ENCODE measurements at places on chromosomes 2 and 18.

DNA sequence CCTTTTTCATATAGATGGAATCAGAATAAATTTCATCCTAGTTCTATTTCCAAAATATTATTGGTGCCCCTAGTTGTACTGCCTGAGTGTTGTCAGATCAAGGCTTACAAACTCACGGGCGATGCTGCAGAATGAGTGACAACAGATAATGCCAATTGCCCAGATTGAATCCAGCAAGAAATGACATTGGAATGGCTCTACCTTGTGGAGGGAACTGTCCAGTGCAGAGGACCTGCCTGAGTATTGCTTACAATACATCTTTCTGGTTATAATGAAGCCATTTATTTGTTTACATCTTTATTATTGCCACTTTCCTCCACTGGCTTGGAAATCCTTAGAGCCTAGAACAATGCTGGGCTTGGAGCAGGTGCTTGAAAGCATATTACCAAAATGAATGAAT is 7.8 kb upstream of the IL1R2 start:
- no peak for DNase-seq

DNA sequence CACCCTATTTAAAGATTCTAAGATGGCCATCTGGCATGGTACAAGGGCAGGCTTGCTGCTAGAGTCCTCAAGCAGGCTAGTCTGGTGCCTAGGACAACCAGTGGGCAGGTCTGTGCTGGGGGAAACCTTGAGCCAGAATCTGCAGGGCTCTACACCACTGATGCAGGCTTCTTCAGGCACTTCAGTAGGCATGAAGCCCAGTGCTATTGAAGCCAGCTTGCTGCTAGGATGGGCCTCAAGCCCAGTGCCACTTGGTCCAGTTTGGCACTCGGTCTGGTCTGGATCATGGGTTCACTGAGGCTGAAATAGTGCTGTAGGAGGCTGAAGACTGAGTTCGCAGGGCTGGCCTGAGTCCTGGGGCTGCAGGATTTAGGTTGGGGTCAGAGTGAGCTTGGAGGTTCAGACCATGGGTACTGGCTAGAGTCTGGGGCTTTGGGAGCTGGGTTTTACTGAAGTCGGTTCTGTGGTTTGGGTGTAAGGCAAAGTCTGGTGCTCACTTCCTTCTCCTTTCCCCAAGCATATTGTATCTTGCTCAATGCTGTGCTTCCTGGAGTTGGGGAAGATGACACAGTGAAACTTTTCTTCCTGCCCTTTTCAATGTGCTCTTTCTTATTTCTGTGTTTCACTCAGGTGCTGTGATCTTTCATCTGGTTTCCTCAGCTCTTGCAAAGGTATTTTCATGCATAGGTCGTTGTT is 41.2 kb downstream of the SP100 start:
- DNase-seq = peak; percentile 21

- DNase-seq = peak; percentile 53
Observed at GRCh38 chr2:239257511-239257937, 143.3 kb downstream of the HDAC4 start.

DNA sequence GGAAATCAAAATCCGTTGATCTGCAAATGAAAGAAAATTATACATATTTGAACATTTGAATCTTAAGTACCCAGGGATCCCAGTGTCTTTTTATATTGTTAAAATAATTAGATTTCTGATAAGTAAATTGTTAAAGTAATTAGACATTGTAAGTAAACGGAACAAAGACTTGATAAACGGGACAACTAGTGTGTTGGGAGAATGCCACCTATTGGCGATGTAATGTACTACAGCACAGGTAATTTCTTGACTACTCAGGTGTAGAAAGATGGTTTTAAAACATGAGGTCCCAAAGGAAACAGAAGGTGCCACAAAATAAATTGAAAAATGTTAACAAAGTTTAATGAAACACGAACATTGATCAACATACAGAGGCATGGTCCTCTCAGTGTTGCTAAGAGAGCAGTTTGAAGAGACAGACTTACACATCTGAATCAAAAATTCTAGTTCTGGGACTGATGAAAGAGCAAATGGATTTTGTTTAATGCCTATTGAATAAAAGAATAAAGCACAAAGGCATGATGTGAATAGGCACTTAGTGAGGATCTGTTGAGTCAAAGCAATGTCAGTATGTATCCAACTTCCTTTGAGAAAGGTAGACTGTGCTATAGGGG is 103.4 kb upstream of the RASGRP3 start:
- peak; percentile 16 for DNase-seq

DNA sequence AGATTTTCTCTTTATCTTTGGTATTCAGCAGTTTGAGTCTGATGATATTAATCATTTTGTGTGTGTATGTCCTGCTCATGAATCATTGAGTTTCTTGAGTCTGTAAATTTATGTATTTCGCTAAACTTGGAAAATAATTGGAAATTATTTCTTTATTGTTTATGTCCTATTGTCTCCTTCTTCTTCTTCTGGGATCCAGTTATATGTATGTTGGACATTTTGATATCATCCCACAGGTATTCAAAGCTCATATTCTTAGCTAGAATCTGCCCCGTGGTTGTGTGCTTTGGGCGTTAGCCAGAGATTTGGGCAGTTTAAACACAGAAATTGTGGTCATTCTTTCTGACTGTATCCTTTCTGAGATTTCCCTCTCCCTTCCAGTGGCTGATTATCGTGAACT is 243.0 kb upstream of the SPRED2 start:
- no peak for DNase-seq

DNA sequence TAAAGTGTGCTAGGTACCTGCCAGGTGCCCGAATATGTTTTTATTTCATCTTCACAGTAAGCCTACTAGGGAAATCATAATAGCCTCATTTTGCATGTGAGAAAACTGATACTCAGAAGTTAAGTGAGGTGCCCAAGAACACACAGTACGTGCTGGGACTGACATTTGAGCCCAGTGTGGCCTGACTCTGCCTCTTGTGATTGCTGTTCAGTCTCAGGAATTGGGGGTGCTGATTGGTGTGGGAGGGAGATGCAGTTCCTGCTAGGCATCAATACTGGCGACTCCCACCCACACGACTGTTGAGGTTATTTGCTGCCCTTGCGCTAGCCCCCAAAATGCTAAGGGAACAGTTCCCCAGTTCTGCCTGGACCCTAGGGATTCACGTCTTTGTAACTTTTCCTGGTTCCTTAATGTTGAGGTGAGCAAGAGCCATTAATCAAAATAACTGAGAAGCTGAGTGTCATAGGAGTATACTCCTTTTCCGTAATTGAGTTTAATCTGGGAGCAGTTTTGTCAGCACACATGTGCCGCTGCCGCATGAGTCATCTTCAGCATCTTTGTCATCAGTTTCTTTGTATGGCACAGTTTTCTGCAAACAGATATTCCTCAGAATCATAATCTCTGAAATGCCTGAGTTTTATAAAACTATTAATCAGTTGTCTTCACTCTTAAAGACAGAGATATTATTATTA is 120.7 kb downstream of the NCK2 start:
- DNase-seq = peak; percentile 41

DNA sequence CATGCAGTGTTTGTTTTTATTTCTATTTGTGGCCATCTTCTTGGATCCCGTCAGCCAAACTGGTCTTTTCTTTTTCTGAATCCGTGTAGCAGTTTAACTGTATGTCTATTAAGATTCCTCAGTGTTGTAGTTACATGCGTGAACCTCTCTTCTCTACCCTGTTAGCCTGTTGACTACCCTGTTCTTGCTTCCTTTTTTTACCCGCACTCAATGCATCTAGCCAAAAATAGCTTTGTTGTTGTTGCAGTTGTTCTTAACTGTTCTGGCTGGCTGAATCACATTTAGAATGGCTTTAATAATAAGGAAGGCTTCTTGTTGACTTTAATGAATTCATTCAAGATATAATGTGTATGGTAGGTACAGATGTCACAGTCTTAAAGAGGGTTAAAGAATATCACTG is 137.1 kb downstream of the LCLAT1 start:
- no peak for DNase-seq

GRCh38 chr2:65724336-65724735 is 291.9 kb upstream of the SPRED2 start:
- no peak for DNase-seq

- peak; percentile 24 for DNase-seq
Observed at GRCh38 chr2:30336084-30336483, 104.8 kb downstream of the LBH start.

GRCh38 chr18:34807106-34807796 is 97.2 kb downstream of the DTNA start:
- no peak for DNase-seq

GRCh38 chr2:219497495-219498279 is 1.0 kb upstream of the GMPPA start:
- DNase-seq = peak; percentile 45

DNA sequence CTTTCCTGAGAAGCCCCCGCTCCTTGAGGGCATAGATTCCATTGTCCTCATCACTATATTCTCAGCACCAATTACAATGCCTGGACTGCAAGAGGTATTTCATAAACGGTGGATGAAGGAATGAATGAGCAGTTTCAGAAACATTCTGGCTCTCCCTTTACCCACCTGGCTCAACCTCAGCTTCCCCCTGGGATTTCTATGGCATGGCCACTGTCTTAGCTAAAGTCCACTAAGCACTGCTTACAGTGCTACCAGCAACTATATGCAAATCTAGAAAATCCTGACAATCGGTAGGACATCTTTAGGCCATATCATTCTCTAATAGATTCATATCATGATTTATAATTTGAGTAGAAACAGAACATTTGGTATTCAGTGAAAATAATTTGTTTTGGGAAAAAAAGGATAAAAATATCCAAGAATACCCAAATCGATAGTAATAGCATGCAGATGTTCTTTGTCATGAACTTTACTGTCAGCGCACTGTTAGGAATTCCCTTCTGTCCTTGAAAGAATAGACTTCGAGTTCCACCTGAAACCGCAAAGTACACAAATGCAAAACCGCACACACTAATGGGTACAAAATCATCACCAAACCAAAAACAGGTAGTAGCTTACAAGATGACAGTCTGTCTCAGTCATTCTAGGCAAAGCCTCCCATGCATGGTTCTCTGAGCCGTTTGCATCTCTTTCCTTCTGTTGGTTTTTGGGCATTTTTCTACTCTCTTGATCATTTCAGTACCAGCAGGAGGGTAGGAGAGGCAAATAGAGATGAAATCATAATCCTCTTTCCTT is 303.6 kb upstream of the ID2 start:
- DNase-seq = no peak

DNA sequence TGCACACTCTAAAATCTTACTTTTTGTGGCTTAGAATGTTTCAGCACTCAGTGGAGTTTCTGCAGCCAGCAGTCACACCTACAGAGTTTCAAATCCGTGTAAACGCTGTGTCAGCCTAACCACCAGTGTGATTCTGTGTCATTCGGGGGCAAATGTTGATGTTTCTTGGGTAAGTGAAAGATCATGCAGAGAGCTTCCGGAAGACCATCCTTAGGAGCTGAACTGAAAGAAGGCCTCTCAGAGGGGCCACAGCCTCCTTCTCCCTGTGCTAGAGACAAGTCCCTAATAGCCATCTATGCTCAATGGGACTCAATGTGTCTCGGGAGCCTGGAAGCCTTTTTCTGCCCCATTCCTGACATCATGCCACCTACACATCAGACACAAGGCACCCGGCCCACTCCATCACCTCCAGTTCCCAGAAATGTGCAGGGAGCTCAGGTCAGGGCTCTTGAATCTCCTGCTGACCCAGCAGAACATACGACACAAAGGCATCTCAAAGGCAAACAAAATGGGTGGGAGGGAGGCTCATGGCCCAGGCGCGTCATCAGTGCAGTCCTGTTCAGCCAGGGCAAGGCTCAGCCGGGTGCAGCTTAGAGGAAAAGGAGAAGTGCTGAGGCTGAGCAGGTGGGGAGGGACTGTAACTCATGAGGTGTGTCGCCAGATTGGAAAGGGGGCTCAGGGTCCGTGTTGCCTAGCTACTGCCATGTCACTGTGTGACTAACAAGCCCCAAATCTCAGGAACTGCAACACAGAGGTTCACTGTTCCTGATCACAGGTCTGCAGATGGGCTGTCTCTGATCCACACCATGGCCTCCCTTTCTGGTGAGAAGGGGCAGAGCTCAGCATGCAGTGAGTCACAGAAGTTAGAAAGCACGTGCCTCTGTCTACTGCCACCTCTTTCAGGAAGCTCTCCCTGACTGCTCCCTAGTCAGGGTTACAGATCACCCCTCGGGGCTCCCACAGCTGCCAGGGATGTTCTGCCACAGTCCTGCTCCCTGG is 82.0 kb downstream of the SMAD7 start:
- peak; percentile 28 for DNase-seq

GRCh38 chr2:43340945-43341356 is 114.5 kb upstream of the ZFP36L2 start:
- DNase-seq = no peak

DNA sequence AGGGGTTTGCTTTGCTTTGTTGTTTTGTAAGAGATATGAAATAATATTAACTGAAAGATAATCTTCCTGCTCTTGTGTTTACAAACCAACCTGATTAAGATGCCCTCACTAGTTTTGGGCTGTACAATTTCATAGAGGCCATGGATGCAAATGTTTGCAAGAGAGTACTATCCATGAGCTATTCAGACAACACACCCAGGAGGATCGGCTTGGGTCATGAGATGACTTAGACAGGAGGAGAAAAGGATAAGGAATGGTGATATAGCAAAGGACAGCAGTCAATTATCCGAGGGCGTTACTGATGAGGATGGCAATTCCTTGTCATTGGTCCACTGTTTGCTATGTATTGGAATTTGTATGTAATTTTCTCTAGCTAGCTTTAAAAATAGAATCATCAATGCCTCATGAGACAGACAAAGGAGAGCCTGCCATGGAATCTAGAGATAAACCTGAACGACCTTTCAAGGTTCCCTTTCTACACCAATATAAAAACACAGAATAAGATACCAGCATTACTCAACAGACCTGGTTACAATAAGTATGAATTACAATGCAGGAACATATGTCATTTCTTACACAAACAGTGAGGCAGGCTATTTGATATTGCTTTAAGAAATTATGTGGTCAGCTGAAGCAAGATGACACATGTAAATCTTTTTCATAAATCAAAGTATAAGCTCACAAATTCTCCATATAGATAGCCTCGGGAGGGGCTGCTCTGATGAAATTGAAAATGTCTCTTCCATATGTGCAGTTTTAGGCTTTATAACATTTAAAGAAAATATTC is 54.4 kb upstream of the SOS1 start:
- DNase-seq = no peak

- no peak for DNase-seq
Observed at GRCh38 chr2:46246790-46247189, 50.4 kb upstream of the EPAS1 start.

DNA sequence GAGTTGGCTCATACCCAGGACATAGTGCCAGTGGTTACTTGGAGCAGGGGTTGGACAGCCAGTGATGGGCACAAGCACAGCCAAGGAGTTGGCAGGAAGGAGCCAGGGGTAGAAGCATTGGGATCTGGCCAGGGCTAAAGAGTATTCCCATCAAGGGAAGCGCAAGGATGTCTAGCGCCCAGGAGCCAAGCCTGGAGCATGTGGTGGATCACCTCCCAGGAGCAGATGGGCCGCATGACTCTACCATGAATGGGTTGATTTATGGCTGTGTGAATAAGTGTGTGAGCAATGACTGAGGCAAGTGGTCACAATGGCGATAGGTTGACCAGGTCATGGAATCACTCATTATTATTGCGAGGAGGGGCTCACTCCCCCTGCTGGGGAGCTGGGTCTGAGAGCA is 111.1 kb downstream of the FHOD3 start:
- no peak for DNase-seq

Measured in CD4-positive, alpha-beta T cell treated with Interleukin-17A for 4 hours (primary cell).